ENCODE measurements at places on chromosomes 16 and 17.

DNA sequence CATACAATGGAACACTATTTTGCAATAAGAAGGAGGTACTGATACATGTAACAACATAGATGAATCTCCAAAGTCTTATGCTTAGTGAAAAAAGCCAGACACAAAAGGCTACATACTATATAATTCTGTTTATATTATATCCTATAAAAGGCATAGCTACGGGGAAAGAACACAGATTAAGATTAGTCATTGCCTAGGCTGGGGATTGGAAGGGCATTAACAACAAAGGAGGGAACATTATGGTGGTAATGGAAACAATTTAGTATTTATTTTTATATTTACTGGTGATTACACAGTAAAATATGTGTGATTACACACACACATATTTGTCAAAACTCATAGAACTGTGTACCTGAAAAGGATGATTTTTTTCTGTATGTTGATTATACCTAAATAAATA is 278.1 kb downstream of the ZFHX3 start:
- no peak for DNase-seq

DNA sequence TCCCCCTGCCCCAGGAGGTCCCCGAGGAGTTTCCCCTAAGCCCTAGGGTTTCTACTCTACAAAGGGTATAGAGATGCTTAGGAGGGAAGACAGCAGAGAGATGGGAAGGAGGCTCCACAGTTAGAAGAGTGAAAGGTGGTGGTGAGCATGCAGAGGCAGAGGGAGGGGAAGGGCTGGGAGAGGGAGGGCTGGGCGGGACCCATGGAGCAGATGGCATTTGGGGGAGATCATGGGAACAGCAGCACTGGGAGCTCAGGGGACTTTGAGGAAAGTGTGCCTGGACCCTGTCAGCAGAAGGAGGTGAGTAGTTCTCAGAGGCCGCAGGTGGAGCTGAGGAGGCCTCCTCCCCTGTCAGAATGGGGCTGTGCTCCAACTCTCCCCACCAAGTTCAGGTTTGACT is 650 bp upstream of the OTOP3 start:
- DNase-seq = no peak

GRCh38 chr17:8838551-8839095 is 28.9 kb downstream of the PIK3R6 start:
- DNase-seq = no peak

DNA sequence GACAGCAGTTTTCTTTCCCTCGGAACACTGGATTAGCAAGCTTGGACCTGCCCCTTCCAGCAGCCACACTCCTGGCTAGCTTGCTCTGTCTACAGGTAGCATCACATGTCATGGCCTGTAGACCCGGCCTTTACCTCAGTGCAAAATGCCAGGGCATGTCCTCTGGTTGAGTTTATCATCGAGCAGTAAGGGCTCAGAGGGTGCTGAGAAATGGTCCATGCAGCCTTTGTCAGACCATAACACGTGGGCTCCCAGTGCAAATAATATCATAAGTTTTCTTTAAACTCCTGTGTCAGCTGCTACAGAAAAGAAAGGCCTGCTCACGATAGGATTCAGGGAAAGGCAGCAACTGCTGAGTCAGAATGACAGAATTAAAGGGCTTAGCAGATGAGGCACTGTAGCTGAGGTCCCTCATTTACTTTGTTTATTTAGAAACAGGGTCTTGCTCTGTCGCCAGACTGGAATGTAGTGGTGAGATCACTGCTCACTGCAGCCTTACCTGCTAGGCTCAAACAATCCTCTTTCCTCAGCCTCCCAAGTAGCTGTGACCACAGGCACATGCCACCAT is 8.0 kb upstream of the GNA13 start:
- DNase-seq = no peak

DNA sequence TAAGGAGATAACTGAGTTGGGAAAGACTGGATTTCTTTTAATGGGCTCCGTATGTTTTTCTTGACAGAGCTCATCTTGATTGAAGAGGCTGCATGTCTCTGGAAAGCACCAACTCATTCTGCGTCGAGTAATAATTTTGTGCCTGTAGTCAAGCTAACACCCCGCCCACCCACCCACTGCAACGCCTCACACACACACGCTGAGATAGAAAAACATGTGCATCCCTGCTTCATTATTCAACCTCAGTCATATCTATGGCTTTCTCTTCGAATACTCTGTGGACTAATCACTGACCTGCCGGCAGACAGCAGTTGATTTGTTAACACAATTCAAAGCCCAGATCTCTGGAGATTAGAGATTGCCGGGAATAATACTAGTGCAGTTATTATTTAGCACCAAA is 220.2 kb upstream of the TOM1L1 start:
- no peak for DNase-seq

DNA sequence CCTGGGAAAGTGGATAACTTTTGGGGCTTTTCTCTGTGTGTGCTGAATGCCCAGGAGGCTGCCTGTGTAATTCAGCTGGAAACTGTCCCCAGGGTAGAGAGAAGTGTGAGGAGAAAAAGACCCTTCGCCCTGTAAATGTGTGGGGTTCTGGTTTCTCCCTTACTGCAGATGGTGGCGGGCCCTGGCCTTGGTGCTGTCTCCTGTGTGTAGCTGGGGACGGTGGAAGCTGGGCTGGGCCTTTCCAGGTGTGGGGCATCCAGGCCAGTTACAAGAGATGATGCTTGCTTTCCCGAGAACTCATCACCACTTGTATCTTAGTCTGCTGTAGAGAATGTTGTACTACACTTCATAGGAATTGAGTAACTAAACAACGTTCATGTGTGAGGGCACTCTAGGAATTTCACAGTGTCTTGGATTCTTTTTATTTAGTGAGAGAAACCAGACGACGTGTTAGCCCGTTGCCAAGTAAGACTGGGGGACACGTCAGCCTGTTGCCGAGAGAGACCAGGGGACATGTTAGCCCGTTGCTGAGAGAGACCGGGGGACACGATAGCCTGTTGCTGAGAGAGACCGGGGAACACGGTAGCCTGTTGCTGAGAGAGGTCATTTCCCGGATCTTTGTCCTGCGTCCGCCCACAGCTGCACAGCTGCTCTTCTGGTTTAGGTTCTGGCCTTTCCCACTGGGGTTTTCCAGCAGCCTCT is 43.1 kb downstream of the TBCD start:
- no peak for DNase-seq

DNA sequence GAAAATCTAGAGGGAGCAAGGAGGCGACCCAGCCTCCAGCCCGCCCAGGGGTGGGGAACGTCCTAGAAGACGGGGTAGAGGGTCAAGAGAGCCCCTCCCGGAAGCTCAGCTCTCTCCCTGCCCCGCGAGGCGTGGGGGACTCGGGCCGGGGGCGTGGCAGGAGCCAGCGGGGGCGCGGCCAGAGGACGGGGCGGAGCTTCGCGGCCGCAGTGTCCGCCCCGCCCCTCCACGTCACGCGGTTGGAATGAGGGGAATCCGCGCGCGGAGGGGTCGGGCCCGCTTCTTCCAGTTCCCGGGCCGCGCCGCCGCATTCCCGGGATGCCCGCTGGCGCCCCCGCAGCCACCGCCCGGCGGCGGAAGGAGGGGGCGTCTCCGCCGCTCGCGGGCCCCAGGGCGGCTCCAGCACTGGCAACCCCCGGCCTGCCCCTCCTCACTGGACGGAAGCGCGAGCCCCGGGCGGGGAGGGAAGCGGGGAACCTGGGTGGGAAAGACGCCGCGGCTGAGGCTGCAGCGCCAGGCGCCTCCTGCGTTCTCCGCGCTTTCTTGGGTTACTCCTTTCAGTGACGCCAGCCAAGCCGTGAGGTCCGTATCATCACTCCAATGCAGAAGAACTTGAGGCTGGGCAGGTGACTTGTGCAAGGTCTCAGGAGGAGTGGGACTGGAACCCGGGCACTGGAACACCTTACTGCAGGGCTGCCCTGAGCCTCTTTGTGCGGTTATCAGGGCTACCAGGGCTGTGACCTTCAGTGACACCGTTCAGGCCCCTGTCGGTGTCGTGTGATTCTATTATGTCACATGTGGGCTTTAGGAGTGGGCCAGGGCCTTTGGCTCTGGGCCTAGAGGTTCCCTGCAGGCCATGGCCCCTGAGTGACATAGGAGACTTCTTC is 4.3 kb downstream of the MYO1C start:
- DNase-seq = peak; percentile 79

- DNase-seq = no peak
Measured at GRCh38 chr17:45129940-45130680, 2.2 kb downstream of the PLCD3 start.

DNA sequence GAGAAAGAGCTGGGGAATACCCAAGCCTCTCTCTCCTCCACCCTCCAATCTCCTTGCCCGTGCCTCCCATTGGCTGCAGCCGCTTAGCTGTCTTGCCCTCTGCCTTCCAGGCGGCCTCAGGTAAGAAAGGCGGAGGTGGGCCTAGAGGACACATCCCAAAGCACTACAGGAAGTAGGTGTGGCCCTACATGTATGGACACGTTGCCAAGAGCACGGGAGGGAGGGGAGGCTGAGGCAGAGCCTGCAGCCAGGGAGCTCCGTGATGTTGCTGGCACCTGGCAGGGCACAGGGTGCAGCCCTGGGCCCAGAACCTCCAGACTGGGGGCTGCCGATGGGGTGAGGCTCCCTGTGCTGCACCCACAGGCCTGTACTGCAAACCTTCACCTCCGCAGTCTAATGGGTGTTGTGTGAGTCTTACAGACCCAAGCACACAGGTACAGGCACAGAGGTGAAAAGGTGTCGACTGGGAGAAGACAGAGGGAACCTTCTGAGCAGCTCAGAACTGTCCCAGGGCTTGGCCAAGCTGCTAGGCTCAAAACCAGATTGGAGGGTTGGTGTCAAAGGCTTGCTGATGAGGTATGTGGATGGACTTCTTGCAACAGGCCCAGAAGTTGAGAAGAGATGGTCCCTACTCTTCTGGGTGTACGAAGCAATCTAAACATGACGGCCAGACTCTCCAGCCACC is 23.5 kb upstream of the FOXK2 start:
- DNase-seq = no peak

GRCh38 chr17:63934183-63935112 is 2.3 kb upstream of the CD79B start:
- no peak for DNase-seq

GRCh38 chr16:72399811-72400210 is 227.9 kb upstream of the PMFBP1 start:
- no peak for DNase-seq

GRCh38 chr17:35915153-35915964 is 15.2 kb downstream of the RDM1 start:
- no peak for DNase-seq

DNA sequence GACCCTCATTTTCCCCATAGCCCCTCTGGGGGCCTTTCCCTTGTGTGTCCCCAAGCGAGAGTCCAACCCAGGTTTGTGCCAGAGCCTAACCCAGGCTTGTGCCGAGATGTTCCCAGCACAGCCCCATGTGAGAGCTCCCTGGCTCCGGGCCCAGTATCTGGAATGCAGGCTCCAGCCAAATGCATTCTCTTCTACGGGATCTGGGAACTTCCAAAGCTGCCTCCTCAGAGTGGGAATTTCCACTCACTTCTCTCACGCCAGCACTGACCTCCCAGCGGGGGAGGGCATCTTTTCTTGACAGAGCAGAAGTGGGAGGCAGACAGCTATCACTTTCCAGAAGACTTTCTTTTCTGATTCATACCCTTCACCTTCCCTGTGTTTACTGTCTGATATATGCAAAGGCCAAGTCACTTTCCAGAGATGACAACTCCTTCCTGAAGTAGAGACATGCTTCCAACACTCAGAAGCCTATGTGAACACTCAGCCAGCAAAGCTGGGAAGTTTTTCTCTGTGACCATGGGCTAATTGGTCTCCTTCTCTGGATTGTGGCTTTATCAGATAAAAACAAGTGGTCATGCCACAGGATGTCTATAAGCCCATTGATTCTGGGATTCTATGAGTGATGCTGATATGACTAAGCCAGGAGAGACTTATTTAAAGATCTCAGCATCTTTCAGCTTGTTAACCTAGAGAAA is 2.5 kb upstream of the CCL2 start:
- no peak for DNase-seq

DNA sequence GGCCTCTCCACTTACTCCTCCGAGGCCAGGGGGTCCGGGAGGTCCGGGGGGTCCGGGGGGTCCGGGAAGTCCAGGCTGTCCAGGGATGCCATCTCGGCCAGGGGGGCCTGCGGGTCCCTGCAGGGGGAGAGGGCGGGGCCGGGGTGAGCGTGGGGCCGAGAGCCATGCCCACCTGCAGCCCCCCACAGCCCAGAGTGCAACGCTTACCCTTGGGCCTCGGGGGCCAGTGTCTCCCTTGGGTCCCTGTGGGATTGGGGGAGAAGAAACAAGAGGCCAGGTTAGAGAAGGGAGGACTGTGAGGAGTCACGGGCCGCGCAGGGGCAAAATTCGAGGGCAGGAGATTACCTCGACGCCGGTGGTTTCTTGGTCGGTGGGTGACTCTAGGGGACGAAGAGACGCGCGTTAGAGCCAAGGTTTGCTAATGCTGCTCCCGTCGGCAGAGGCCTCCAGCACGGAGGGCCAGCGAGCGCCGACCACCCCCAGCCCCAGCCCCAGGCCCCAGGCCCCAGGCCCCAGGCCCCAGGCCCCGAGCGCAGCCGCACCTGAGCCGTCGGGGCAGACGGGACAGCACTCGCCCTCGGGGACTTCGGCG is 2.1 kb downstream of the COL1A1 start:
- DNase-seq = no peak

DNA sequence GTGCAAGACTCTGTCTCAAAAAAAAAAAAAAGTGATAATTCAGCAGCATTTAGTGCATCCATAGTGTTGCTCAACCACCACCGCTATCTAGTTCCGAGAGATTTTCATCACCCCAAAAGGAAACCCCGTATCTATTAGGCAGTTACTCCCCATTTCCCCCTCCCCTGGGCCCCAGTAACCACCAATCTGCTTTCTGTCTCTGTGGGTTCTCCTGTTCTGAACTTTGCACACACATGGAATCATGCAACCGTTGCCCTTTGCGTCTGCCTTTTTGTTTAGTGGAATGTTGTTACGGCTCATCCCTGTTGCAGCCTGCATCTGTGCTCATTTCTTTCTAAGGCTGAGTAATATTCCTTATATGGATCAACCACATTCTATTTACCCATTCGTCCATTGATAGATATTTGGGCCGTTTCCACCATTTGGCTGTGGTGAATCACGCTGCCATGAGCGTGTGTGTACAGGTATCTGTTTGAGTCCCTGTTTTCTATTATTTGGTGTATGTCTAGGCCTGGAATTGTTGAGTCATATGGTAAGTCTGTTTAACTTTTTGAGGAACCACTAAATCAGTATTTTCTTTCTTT is 8.7 kb upstream of the SYNGR2 start:
- DNase-seq = no peak
